Fibroblast of skin of scalp (primary cell): ENCODE measurements at places on chromosomes 13 and 19.

GRCh38 chr19:11330127-11330526, 9.3 kb downstream of the RAB3D start:
- no peak for DNase-seq

- no peak for DNase-seq
Measured at GRCh38 chr13:46176756-46177155, 5.2 kb downstream of the LCP1 start.

GRCh38 chr13:32323912-32324311, 8.6 kb downstream of the BRCA2 start:
- peak; percentile 72 for DNase-seq

DNA sequence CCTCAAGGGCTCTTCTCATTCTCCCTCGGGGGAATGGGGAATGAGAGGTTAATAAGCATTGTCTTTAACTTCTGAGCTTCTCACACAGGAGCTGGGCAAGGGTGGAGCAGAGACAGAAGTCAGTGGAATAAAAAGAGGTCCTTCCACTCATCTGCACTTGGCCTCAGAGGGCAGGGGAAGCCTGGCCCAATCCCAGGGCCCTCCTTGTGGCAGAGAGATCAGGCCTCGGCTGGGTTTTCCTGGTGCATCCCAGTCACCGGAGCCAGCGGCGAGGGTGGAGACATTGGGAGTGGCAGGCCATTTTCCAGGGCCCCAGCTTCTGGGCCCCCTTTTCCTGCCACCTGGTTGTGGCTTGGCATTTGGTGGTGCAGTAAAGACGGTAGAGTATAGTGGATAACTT, 10.6 kb downstream of the CALM3 start:
- DNase-seq = no peak

- DNase-seq = peak; percentile 43
Measured at GRCh38 chr19:49210108-49210900, 52.7 kb downstream of the TRPM4 start.

GRCh38 chr19:48543121-48543710, 8.8 kb upstream of the SULT2B1 start:
- DNase-seq = peak; percentile 13

- DNase-seq = no peak
Measured at GRCh38 chr13:97880311-97880675, 73.2 kb upstream of the IPO5 start.

- no peak for DNase-seq
Measured at GRCh38 chr19:7751157-7751783, 3.9 kb upstream of the CD209 start.

DNA sequence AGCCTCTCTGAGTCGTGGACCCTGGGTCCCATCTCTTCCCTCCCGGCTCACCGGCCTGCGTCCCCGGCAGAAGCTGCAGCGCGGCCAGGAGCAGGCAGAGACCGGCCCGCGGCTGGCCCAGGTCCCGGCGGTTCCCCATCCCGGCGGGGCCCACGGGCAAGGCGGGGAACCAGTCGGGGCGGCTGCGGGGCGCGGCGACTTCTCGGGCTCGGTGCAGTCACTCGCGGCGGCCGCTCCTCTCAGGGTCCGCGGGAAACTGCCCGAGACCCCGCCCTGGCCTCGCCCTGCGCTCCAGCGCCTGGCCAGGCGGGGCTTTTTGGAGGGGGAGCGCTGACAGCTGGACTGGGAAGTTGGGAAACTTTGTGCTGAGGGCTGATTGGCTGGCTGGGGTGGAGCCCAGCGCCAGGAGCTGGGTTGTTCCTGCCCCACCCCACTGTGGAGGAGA, at the start of gene COL5A3:
COL5A3 (minus strand) TSS at position 258 of the 445 bp plus-strand sequence; CDS start at position 139, 119 bp downstream.
- DNase-seq = peak; percentile 78

GRCh38 chr13:38898481-38898880, 92.2 kb downstream of the STOML3 start:
- DNase-seq = no peak

DNA sequence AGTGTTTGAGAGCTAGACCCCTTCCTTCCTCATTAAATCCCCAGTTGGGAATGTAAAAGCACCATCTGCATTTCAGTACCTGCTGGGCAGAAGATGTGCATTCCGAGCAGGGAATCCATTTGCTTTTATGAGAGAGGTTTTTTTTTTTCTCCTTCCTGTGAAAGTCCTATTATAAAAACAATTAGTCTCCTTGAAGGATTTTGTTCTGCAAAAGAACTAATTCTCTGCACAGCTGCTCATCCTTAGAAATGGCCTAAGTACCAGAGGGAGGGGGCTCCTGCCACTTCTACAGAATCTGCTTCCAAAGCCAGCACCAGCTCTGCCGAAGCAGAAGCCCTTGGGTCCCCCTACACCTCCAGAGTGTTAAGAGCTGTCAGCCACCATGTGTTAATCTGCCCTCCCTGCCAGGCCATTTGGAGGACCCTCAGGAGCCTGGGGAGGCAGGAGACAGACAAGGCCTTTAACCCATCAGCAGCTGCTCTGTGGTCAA, 36.4 kb upstream of the SERPINE3 start:
- DNase-seq = no peak

DNA sequence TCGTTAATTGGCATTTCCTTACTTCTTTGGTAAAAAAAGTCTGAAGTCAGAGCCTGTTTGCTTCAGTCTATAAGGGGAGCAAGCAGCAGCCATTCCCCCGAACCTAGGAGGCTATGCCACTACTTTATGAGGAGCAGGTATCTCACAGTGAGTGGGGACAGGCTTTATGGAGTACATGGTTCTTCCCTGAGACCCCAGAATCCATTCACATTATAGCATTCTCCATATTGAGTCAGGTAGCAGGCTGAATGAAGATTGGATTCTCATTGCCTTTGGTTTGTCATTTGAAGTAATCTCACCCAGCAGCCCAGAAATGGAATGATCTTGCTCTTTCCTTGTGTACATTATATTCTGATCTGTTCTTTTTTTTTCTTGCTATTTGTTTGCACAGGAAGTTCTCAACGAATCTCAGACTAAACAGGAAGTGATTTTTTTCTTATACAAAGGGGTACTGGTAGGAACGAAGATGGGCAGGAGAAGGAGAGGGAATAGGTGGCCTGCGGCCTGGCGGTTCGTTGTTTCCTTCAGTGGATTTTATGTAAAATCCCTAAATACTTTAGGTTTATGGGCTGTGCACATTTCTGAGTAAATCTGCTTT, 74.4 kb downstream of the ARHGAP35 start:
- DNase-seq = no peak

- DNase-seq = peak; percentile 70
Measured at GRCh38 chr19:40650749-40651305, 39.6 kb downstream of the NUMBL start.

DNA sequence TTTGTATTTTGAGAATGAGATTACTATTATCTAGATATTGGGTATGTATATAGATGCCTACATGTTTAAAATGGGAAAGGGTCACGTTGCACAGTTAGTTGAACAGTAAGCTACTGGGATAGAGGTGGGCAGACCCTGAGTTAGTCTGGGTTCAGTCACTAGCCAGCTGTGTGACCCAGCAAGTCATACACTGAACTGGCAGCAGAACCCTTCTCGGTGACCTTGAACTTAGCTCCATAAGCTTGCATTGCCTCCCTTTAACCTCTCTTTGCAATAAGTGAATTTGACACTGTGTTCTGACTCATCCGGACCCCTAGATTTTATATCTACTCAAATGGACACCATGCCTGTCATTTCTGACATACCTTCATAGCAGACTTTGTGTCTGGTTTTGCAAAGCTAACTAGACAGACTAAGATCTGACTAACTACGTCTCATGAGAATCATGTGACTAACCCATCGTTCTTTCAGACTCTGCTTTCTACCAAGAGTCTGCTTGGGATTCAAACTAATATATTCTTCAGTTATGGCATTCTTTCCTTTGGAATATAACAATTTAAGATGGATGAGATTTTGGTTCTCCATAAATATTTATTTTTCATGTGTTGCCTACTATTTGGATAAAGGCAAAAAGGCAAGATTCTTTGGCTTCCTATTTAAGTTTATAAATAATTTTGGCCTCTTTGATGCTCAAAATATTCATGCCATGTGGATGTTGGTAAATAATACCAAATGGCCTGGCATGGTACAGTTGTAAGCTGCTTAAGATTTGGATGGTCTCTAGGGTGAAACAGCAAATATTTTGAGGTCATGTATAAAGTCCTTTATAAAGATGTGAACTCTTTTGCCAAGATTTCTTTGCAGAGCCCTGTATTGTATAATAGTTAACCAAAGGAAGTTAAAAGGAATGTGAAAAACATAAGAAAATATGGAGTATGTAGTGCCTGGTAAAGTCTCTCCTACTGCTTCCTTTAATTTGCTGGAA, 159.3 kb downstream of the ITGBL1 start:
- DNase-seq = peak; percentile 36

DNA sequence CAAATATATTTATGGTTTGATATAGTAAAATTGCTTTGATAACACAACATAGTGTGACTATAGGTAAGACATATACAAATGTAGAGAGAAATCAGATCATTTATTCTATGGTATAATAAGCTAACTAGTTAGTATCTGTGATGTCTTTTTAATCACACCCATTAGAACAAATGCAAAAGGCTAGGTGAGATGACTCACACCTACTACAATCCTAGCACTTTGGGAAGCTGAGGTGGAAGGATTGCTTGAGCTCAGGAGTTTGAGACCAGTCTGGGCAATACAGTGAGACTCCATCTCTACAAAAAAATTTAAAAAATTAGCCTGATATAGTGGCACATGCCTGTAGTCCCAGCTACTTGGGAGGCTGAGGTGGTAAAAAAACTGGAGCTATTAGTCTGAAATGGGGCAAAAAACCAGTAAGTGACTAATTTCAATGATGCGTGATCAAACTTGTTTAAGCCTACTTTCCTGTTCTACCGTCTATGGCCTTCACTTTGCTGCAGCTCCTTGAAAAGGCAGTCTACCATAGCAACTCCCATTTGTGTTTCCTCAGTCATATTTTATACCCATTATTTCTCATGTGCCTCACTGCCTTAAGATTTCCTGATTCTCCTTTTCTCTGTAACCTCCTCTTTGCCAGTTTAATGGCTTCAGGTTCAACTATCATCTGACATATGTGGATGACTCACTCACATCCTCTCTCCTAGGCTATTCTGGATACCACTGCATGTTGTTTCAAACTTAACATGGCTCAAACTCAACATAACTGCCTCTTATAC, 12.5 kb downstream of the ALG5 start:
- DNase-seq = no peak

DNA sequence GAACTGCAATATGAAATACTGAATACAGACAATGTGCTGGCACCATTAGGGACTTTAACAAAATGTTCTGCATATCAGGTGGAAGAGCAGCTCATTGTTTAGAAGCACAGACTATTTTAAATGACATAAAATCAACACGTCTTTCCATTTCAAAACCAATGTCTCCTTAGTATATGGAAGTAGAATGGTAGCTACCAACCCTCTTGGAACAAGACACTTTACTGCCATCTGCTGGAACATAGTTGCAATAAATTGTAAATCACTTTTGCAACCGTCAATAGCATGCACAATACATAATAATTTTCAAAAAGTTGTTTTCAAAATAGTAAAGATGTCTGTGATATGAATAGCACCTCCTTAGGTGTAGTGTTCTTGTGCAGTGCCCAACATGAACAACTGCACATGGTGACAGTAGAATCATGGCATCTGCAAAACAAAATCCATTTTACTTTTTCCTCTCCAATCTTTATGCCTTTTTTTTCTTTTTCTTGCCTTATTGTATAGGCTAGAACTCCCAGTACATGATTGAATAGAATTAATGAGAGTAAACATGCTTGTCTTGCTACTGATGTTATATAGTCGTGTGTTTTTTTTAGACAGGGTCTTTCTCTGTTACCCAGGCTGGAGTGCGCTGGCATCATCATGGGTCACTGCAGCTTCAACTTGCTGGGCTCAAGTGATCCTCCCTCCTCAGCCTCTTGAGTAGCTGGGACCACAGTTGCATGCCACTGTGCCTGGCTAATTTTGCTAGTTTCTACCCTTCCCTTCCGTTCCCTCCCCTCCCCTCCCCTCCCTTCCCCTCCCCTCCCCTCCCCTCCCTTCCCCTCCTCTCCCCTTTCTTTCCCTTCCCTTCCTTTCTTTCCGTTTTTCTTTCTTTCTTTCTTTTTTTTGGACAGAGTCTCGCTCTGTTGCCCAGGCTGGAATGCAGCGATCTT, 7.8 kb upstream of the LYPD5 start:
- peak; percentile 58 for DNase-seq

GRCh38 chr13:40706439-40706838, 40.0 kb upstream of the FOXO1 start:
- DNase-seq = no peak

DNA sequence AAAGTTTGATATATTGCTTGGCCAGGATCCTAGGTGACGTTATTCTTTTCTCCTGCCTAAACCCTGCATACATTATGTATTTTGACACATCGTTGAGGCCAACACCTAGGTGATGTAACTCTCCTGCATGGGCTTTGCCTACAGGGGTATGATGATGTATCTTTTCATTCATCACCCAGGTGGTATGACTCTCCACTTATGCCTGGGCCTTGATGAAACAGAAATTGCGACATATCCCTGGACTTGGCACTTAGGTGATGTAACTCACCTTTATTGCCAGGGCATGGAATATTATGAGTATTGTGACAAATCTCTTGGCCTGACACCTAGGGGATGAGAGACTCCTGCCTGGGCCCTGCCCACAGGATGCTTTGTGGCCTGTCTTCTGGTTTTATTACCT, 18.5 kb upstream of the ZNF681 start:
- no peak for DNase-seq

- DNase-seq = no peak
Measured at GRCh38 chr19:16698914-16699313, 20.7 kb upstream of the NWD1 start.

- DNase-seq = no peak
Measured at GRCh38 chr13:20528452-20528851, 2.8 kb upstream of the CRYL1 start.

- DNase-seq = no peak
Measured at GRCh38 chr19:48113190-48113917, 2.7 kb upstream of the PLA2G4C start.

DNA sequence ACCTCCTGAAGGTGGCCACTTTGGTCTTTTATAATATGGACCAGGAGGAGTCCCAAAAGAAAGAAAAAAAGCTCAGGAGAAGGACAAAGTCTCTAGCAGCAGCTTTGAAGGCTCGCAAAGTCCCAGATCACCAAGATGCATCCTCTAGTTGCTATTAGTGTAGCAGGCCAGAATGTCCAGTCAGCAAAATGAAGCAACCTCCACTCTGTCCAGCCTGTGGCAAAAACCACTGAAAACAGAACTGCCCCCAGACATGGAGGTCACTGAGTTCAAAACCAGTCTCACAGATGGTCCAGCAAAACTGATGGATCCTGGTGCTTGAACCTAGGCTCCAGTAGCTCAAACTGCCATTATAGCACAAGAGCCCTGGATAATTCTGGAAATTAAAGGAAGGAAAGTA, 10.4 kb downstream of the LILRB4 start:
- no peak for DNase-seq
